ENCODE measurements at places on chromosomes 4 and X. TPM values are rescaled to one million over a fixed set of nuclear protein-coding genes. Genes with fewer than 3 reads are reported as not detected.

- peak; percentile 0 for DNase-seq
Measured at GRCh38 chrX:84729809-84730208, 227.6 kb upstream of the HDX start.

DNA sequence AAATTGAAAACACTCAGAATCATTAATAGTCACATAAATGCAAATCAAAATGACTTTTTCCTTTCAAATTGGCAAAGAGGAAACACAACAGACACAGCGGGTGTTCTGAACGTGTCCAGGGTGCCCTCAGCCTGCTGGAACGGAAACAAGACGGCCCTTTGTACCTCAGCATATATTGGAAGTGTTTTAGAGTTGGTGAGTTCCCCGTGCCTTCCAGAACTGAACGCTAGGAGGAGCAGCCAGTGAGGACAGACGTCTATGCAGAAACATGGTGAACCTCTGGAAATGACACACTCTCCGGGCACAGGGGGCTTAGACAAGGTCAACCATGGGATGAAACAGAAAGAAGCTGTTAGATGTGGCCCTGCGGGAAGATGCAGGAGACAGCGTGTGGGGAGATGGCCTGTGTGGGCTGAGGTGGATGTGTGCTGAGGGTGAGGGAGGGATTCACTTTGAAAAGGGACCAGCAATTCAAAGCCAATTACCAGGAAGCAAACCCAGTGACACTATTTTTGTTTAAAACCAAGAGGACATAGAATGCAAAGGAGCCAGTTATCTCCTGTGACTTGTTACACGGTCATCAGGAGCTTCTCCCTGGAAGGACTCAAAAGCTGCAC lies 40.4 kb downstream of the RNF212 start:
- peak; percentile 34 for DNase-seq

GRCh38 chr4:143344041-143344440 lies 7.4 kb downstream of the GAB1 start:
- DNase-seq, result no peak

DNA sequence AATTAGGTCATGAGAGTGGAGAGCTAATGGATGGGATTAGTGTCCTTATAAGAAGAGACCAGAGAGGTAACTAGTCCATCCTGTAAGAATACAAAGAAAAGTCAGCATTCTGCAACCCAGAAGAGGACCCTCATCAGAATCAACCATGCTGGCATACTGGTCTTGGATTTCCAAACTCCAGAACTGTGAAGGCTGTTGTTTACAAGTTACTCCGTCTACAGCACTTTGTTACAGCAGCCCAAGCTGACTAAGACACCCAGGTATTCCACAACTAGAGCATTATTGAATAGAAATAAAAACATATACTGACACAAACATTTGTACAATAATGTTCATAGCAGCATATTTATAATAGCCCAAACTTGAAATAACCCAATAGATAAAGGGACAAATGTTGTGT lies 9.2 kb downstream of the TMEM156 start:
- DNase-seq, result no peak

RENBP gene
- total RNA-seq, result 2.6 TPM

Measured in cerebellum (tissue), 4 donors.